Thoracic aorta (tissue), 2 donors: ENCODE measurements at places on chromosomes 7 and 10.
A peak's percentile ranks its signal among the peaks of the same experiment; 100 is the strongest.

- DNase-seq: no peak
These were observed 75.9 kb downstream of the BUB3 start for GRCh38 chr10:123229927-123230630.

DNA sequence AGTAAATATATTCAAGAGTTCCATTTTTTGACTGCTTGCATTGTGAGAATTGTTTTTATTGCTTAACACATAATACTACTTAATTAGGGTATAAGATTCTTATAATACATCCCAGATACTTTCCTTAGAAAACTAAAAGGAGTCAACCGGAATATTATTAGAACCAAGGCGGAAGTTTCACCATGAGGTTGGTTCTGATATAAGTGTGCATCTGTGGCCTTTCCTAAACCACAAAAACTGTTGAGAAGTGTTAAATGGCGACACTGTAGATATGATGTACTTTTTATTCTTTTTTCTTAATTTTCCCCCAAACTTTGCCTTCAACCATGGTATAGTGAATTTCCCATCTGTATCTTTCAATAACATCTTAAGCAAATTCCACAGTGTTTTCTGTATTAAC lies 32.3 kb upstream of the INHBA start:
- no peak for DNase-seq

- no peak for DNase-seq
These were observed 52.1 kb downstream of the TRRAP start for GRCh38 chr7:98930464-98930863.

- DNase-seq: no peak
These were observed 31.8 kb downstream of the GPRIN2 start for GRCh38 chr10:46524472-46525176.

- no peak for DNase-seq
These were observed 44.5 kb upstream of the AGR3 start for GRCh38 chr7:16926283-16926682.

GRCh38 chr7:28086198-28086597 lies 94.4 kb downstream of the JAZF1 start:
- DNase-seq: no peak

DNA sequence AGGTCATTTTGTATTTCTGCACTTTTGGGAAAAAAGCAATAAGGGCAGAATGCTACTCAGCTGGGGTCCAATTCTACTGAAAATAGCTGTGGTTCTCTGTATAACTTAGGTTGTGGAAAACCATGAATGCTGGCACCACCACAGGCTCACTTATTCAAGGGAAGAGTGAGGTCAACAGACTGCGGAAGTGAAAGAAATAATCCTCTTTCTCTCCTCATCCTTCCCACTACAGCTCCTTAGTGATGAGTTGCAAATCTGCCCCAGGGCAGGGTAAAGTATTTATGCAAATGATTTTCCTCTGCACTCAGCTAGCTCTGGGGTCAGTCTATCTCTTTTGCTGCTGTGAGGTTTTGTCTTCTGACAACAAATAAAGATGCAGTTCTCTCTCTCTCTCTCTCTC lies 74.1 kb upstream of the PTPRZ1 start:
- DNase-seq: no peak

DNA sequence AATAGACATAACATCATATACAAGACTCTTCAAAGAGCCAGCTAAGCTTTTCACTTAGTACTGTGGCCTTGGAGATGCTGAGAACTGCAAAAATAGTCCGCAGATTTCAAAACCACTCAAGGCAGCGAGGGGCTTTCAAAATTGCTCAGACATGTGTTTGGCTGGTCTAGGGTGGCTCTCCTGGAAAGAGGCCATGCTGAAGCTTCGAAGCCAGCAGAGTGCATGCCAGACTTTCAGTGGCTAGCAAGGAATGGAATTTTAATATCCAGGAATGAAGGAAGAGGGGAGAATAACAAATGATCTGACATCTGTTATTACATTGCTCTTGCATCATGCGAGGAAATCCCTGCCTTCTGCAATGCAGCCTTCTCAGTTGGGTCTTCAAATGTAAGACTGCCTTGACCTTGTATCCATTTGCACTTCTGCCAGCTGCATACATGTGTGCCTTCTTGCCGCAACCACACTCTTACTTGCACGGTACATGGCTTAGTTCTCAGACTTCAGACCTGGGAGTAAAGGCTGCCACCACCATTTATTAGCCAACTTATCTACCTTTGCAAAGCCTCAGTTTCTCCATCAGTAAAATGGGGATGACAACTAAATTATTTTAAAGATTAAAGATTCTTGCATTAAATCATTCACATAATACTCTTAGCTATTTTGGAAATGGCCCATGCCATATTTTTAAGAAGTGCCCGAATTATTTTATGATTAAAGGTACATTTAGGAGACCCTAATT lies 55.9 kb downstream of the ITIH5 start:
- no peak for DNase-seq

- DNase-seq: no peak
These were observed 148.7 kb downstream of the CACNA2D1 start for GRCh38 chr7:82294865-82295264.

GRCh38 chr10:58942724-58943123 lies 233.7 kb upstream of the PHYHIPL start:
- no peak for DNase-seq

DNA sequence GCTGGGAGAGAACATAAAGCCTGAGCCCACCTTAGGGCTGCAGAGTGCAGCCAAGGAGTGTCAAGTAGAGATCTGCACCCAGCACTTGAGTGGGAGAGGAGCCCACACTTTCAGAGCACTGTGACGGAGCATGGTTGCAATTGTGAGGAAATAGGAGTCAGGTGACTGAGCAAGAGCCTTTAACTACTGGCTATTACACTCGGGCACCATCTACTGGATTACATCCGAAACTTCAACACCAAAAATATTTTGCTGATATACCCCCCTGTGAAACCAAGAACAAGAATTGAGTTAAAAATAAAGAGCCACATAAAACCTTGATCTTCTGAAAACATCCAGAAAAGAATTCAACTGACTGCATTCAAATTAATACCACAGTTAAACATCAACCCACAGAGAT lies 657.9 kb downstream of the NXPH1 start:
- DNase-seq: no peak

DNA sequence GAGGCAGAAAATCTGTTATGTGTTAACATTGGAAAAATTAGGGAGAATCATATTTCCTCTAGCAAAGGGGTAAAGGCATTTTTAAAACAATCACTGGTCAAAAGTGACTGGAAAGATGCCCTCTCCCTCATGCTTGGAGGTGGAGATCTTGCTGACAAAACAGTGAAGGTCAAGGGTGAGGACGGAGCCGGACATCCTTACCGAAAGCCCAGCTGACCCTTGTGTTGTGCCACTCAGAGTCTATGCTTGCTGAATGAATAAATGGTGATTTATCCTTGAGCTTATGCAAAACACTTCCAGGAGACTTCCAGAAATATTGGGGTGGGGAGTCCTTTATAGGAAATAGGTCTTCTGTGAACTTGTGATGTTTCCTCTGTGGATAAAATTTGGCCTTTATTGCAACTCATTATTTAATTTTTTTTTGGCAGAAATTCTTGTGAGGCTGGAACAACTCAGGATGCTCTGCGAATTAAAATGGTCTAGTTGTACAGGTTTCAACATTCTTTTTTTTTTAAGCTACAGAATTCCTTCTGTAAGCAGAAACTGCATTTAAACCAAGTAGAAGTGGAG lies 28.3 kb upstream of the ELMO1 start:
- no peak for DNase-seq

- no peak for DNase-seq
These were observed 9.2 kb downstream of the GJD4 start for GRCh38 chr10:35614312-35614711.

GRCh38 chr10:13637303-13637856 lies 50.6 kb downstream of the PRPF18 start:
- DNase-seq: no peak

DNA sequence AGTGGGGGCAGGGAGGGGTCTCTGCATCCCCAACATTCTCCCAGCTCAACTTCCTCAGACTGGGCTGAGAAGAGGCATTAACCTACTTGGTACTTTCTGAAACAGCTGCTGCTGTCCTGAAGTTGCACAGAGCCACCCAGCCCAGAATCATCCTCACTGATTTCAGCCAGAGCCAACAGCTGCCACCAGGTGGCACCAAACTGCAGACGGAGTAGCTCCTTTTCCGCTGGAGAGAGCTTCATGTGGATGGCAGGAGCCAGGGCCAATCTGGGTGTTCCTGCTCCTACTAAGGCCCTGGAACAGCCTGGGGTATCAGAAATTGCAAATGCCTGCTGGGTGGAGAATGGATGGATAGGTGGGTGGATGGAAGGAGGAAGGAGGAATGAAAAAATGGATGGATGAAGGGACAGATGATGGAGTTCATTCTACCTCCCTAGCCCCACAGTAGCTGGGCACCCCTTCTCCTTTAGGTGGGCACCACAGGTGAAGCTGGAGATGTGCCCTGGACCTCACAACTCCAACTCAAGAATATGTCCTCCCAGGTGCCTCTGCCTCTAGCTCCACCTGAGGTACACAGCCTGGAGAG lies 11.8 kb upstream of the DRGX start:
- DNase-seq: no peak

GRCh38 chr7:157587805-157588560 lies 251.2 kb downstream of the DNAJB6 start:
- no peak for DNase-seq

DNA sequence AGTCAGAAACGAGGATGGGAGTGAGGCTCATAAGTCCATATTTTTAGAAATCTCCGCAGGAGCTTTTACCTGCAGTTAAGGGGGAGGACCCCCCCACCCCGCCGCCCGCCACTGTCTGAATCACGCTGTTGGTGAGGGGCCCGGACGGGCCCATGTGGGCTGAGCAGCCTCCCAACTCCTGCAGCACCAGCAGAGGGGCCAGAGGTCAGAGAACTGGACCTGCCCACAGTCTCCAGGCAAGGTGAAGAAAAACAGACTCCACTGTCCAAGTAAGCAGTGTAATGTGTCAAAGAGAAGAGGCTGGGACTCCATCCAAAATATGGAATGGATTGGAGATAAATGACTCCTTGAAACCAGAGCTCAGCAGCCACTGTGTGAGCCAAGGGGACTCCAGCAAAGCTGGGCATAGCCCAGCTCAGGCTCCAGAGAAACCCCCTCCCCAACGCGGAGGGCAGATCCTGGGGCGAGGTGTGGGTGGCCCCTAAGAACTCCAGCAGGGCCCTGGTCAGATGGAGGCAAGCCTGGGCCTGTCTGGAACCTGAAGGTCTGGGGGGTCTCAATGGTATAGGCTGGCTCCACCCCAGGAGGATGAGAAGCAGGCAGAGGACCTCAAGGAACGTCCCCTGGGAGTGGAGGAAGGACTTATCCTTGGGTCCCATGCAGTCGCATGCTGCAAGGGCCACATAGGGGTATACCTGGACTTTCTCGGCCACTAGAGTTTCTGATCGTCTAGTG lies 128.5 kb upstream of the TNS3 start:
- no peak for DNase-seq

DNA sequence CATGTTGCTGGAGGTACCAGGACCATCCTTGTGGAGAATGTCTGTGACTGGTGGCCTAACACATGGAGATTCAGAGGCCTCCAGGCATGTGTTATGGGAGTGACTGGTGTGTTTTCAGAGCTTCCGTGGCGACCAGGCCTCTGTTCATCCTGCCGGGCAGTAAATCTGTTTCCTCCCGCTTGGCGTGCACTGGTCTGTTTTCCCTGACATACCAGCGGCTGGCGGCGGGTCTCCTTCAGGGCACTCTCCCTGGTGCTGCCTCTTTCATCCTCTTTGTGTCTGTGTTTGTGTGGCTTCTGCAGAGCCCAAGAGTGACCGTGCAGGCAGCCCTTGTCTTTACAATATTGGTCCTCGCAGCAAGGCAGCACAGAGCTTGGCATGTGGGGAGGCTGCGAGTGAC lies 385.1 kb upstream of the MKI67 start:
- DNase-seq: no peak

DNA sequence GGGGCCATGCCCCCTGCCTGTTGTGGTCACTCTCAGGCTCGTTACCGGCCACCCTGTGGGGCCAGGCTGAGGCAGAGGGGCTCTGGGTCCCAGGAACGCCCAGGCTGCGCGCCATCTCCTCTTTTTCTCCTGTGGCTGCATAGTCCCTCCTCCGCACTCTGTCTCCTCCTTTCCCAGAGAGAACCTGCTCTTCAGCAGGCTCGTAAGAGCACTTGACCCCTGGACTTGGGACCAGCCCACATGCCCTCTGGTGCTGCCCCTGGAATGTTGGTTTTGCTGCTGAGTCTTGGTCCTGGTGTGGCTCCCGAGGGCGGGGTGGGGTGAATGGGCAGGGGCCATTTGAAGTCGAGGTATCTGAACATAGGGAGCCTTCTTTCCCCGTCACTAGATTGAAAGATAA lies 6.6 kb upstream of the BHLHA15 start:
- no peak for DNase-seq

GRCh38 chr7:134522601-134523000 lies 4.8 kb upstream of the AKR1B10 start:
- no peak for DNase-seq

DNA sequence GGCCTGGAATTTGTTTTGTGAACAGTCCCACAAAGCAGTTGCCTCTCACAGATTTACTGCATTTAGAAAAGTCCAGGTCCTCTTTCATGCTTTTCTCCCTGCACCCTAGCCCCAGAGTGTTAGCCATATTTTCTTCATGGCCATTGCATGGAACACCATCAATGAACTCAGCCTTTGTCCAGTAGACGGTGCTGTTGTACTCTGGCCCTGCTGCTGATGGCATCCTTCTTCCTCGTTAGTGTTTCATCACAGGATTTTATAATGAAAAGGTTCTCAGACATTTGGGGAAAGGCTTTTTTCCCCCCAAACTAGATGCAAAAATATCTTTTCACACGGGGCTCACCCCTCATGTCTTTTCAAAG lies 93.0 kb upstream of the SLC25A13 start:
- no peak for DNase-seq

DNA sequence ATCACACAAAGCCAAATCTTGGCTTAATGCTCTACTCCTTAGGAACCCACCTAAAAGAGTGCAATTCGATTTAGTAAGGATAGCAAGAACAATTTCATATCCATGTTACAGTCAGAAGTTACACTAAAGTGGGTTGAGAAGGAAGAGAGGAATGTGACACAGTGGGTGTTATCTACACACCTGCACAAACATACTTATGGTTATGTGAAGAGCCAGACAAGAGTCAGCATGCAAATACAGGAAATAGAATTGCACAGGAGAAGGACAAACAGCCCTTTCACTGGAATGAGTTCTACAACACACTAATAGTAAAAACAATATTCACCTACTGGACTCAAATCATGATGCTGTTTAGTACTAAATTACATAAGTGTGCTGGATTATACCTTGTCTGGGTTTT lies 262.8 kb downstream of the DGKB start:
- DNase-seq: no peak

DNA sequence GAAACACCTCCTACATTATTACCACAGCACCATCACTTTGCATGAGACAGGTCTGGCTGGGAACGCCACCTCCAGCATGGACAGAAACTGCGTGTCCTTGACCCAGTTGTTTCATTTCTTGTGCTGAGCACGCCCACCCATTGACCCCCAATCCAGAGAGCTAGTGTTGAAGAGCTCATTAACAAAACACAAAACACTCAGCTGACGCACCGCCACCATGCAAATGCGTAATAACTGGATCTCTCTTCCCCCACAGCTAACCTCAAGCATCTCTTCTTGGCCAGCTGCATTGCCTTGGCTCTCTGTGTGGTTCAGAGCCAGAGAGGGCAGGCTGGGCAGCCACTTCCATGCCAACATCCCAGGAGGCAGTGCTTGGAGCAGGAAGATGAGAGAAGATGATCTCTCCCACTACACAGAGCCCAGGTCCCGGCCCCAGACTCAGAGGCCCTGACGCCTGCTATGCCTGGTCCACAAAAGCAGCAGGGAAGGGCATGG lies 173.5 kb downstream of the PLXNA4 start:
- DNase-seq: peak; percentile 21

- DNase-seq: no peak
These were observed 43.0 kb upstream of the LEP start for GRCh38 chr7:128197989-128198580.
